Activated gamma-delta T cell treated with anti-CD3 and anti-CD28 coated beads, Interleukin-2, amount 50 U/mL, for 16 hours (primary cell): ENCODE measurements at places on chromosomes 3 and 15.

- no peak for DNase-seq
Observed at GRCh38 chr15:28996289-28996688, 110.5 kb downstream of the APBA2 start.

- no peak for DNase-seq
Observed at GRCh38 chr15:99502182-99502581, 63.6 kb upstream of the MEF2A start.

DNA sequence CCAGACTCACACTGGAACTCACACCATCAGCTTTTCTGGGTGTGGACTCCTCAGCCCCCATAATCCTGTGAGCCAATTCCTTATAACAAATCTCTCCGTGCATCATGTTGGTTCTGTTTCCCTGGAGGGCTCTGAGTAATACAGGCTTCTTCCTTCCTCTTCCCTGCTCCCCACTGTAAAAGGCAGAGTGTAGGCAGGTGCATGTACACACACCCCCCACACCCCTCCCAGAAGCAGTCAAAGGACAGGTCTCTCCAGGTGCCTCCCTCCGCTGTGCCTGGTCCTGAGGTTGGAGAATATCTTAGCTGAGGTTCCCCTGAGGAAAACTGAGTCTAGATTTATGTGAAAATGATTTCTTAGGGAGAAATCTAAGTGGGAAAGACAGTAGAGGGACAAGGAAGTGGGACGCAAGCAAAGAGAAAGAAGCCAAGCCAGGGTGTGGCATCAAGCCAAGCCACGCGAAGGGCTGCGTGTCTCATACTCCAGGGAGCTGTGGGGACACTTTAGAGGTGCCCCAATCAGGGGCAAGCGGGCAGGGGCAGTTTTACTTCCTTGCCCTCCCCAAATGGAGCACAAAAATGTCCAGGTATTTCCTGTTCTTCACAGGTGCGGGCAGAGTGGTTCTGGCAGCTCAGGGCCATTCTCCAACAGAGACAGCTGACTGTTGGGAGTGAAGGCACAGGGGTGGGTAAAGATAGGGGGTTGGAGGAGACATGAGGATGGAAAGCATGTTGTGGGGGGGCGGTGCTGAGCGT lies 86.6 kb downstream of the HMG20A start:
- DNase-seq, result no peak

- DNase-seq, result no peak
Observed at GRCh38 chr3:127767126-127767525, 55.2 kb downstream of the MGLL start.

DNA sequence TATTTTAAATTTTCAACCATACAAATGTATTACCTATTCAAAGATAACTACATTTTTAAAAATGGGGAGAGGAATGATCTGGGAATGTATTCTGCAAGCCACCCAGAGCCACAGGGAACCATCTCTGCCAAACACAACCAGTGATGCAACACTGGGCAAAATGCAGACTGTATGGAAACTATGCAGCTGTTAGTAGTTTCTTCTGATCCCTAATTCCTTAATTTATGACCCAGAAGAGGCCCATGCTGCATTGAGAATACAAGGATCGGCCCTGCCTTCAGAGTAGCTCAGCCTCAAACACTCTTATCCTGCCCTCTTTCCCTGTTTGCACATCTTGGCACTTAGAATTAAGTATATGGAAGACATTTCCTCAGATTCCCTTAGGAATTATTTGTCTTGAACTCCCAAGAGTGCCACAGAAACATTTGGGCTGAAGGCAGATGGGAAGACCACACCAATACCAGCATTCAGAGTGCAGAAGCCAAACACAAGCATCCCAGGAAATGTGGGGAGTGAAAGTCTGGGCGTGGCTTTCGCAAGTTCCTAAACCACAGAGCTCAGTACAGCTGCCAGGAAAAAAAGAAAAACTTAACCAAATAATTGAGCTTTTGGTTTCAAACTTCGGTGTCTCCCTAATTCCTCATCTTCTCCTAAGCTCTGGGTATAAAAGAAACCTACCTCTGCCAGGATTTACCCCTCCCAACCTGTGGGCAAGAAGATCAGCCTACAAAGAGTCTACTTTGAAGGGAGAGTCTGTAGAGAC lies 5.3 kb downstream of the SNUPN start:
- DNase-seq, result no peak

DNA sequence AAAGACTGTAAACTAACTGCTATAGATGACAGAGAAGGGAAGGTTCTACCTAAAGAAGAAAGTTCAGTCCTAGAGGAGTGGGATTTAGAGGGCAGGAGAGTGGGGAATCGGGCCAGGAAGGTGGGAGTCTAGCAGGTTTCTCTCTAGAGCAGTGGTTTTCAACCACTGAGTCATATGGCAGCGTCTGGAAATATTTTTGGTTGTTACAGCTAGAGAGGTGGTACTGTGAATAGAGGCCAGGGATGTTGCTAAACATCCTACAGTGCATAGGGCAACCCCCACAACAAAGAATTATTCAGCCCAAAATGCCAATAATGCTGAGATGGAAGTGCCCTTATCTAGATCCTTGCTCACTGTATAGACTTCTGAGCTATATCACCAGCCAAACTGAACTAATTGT lies 28.7 kb downstream of the ATP1B3 start:
- no peak for DNase-seq

- no peak for DNase-seq
Observed at GRCh38 chr15:98455904-98456303, 192.4 kb upstream of the IGF1R start.
